Hematopoietic multipotent progenitor cell (in vitro differentiated cells): ENCODE measurements at places on chromosomes 6 and 20. TPM values are rescaled to one million over a fixed set of nuclear protein-coding genes. Genes with fewer than 3 reads are reported as not detected.

- no peak for DNase-seq
These were observed 59.4 kb downstream of the PLCG1 start for GRCh38 chr20:41196653-41197225.

GRCh38 chr6:158797331-158798310 lies 21.5 kb downstream of the EZR start:
- DNase-seq: no peak

DNA sequence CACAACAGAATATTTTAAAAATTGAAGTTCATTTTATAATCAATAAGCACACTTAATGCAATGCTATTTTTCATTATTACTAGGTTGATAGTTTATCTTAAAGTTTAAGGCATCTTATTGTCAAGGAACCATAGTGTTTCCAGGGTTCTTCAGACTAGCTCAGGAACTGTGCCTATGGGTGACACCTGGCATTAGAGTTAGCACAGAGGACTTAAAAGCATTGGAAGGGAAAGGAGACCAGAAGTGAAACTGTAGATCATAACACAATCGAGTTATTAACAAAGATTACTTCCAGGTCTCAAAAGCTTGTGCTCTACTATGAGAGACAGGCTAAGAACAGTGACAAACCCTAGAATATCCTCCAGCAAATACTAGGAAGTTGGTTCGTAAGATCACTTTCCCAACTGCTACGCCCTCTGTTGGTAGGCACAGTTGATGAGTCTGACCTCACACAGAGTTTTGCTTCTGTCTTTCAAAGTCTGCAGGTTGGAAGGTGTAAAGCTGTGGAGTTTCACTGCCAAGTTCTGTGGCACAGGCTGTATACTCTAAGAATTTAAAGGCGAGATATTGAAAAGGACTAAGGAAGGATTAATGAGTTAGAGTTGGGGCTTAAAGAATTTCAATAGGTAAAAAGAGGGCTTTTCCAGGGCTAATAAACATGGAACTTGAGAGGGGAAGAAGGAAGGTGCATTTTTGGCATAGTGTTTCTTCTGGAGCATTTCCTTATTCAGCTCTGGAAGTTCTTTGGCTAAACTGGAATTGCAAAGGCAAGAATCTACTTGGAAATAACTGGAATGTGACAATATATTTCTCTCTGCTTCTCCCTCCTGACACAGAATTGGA lies 531.3 kb upstream of the JAG1 start:
- DNase-seq: no peak

DNA sequence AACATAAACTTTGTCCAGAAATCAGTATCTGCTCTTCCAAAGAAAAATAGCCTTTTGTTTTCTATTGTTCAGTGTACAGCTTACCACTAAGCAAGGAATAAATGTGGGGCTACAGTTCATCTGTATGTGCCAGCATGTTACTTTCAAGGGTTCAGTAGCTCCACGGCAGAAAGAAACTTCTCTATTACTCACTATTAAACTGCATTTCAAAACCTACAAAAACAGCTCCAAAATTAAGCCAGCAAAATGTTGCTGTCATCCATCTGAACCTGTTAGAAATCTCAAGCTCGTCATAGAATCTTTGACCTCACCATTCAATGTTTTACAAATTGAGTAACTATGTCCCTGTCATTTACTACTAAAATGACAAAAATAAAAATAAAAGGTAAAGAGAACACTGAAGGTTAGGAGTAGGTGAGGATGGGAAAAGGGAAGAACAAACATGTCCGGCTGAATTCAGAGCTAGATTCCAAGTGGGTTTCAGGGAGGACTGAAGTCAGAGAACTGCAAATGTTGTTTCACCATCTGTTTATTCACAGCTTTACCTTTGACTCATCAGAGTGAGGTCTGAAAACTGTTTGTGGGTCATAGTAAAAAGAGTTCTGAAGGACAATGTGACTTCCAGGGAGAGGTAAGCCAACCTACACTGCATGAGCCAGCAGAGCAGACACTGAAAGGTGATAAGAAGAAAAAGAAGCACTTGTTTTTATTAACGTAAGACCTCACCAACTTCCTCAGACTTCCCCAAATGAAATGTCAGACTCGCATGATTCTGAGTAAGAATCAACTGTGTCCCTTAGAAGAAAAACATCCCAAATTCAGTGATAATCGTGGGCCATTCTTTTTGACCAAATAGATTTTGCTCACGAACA lies 62.0 kb downstream of the ATXN1 start:
- DNase-seq: no peak

SLC2A10 gene
- total RNA-seq: 5.1 TPM

GRCh38 chr6:22657352-22657980 lies 88.1 kb downstream of the HDGFL1 start:
- DNase-seq: no peak

TAF8 gene
- total RNA-seq: 32.0 TPM

DNA sequence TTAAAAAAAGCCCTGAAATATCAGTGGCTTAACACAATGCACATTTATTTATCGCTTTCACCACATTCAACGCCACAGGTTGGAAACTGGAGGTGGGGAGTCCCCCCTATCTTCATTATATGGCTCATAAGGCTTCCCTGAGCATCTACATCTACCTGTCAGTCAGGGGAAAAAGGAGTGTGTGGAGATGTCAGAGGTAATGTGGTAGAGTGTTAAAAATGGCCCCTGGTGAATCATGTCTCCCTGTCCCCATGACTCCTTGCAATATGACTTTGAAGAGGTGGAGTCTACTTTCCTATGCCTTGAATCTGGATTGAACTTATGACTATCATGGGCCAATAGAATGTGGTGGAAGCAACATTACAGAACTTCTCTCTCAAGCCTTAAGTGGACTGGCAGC lies 65.5 kb upstream of the BTBD3 start:
- DNase-seq: no peak

DNA sequence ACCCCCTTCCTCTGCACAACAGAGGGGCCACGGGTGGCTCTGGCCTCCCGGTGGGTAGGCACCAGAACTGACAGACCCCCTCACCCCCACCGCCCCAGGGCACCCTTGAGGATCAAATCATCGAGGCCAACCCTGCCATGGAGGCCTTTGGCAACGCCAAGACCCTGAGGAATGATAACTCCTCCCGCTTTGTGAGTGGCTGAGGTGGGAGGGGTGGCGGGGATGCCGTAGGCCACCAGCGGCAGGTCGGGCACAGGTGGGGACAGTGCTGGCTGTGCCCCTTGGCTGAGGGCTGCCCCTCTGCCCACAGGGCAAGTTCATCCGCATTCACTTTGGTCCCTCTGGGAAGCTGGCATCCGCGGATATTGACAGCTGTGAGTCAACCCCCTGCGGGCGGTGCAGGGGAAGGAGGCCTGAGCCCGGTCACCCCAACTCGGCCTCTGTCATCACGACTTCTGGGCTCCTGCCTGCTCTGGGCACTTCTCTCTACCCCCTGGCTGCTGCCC lies 29.1 kb downstream of the MYH7B start:
- DNase-seq: no peak

DNA sequence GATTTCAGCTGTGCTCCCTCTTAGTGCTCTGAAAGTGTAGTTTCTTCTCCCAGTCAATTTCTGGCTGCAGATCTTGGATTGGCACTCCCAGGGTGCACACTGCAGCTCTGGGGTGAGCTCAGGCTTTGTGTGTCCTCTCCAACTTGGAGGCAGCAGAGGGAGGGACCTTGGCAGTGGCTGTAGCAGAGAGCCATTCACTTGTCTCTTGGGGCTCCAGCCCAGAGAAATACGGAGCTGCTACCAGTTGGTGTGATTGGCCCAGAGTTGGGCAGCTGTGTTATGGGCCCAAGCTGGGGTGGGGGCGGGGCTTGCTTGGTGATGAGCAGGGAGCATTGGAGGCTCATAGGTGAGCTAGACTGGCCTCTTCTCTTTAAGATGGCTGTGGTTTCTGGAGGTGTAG lies 65.9 kb downstream of the KLHL32 start:
- DNase-seq: no peak
